Frontal cortex (tissue), 4 donors: ENCODE measurements at places on chromosomes 13 and 19.

DNA sequence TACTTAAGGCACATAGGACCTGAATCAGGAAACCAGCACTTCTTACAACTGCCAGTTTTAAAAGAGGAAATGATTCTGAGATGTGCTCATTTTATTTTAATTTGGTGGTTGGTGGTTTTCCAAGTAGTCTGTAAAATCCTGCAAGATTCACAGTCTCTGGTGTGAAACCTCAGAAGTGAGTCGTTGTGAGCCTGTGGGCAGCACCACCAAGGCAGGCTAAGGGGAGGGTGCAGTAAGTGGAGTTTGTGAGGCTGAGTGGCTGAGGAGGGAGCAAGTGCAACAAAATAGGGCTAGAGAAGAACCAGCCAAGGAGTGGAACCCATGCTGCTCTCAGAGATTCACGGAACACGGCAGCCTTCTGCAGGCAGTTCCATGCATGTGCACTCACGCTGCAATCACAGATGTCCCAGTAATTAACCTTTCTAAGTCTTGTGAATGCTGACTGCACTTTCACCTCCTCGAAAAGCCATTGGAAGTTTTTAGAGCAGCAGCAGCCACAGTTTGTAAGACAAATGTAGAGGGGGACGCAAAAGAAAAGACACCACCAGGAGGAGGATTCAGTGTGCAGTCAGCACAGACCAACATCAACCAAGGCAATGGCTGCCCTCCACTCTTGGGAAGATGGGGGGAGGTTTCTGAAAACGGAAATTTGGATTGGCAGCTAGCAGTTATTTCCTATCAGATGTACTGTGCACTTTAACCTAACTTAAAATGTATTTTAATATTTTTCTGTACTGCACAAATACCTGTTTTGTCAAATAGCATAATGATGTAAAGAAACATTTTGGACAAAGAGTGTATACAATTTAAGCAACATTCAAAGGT lies 44.9 kb downstream of the ESD start:
- DNase-seq = no peak

- no peak for DNase-seq
Measured at GRCh38 chr13:34411177-34411576, 530.9 kb upstream of the NBEA start.

DNA sequence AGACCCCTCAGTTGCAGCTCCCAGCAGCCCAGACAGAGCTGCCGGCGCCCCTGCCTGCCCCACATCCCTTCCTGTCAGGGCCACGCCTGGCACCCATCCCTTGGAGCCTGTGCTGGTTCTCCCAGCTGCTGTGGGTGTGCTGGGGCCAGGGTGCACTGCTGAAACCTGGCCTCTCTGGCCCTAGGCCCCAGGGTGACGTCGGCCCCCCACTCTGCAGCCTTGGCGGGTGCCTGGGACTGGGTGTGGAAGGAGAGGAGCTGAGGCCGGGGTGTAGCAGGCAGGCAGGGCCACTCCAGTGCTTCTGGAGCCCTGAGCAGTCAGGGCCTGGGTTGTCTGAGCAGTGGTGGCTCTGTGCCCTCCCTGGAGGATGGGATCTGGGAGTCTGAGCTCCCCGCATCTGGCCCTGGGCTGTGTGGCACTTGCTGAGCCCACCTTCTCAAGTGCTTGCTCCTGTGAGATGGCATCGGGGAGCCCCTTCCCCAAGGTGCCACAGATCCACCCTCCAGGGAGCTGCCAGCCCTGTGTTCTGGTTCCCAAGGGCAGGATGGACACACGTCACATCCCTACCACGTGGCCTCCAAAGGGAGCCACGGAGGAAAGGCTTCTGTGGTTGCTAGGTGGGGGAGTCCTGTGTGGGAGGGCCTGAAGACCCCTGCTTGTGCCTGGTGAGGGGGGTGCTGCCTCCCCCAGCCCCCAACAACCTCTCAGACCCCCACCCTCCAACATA lies 5.2 kb downstream of the PLEKHJ1 start:
- DNase-seq = no peak

DNA sequence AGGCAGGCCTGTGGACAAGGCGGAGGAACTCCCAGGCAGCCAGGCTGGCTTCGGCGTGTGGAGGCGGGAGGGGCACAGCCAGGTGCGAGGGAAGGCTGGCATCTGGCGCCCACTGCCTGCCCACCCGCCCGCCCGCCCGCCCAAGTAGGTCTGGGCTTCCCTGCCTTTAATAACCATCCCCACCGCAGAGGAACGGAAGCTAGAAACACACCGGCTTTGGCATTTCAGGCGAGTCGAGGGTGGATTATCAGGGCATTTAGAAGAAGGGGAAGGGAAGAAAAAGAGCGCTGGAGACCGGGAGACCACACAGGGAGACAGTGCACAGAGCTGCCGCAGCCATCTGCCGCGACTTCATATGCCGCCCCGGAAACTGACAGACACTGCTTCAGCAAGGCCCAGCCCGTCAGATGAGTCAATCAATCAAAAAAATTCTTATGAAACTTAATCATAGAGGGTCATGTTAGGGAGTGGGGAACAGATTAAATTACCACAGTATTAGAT lies 199.7 kb downstream of the TSHZ3 start:
- DNase-seq = no peak

- DNase-seq = no peak
Measured at GRCh38 chr13:112341976-112342735, 34.0 kb upstream of the SPACA7 start.
